HCT116 (cell line): ENCODE measurements at places on chromosomes 1 and 21. TPM values are rescaled to one million over a fixed set of nuclear protein-coding genes. Genes with fewer than 3 reads are reported as not detected.

The FCGR1A gene
- total RNA-seq = not detected

The SHE gene
- not detected for total RNA-seq

The ENAH gene
- 100 TPM for total RNA-seq

The LYPD8 gene
- not detected for total RNA-seq

The STX12 gene
- 27.6 TPM for total RNA-seq

The ATAD3A gene
- total RNA-seq = 92.3 TPM

The GNB1 gene
- total RNA-seq = 371 TPM

The SYDE2 gene
- total RNA-seq = 5.3 TPM

The PSMD4 gene
- total RNA-seq = 225 TPM

The CIART gene
- 0.22 TPM for total RNA-seq

The PLA2G2C gene
- not detected for total RNA-seq

The MCOLN2 gene
- 11.3 TPM for total RNA-seq

The TSPAN1 gene
- total RNA-seq = 9.9 TPM

The OR2L2 gene
- total RNA-seq = not detected

- H3K36me3 ChIP-seq = no peaks in the 10 kb centered on the region
- H3K27ac ChIP-seq = no peak overlapping the region; the same call in 1 of the 2 replicates
- peaks cover 42% of the 10 kb centered on the region for H3K4me1 ChIP-seq
- no peaks in the 10 kb centered on the region for H3K27me3 ChIP-seq
- peak; percentile 50 for DNase-seq
Observed at GRCh38 chr1:155176544-155177071, 3.0 kb downstream of the TRIM46 start.

- no peak for DNase-seq
- H3K4me3 ChIP-seq = no peak overlapping the region
- H3K36me3 ChIP-seq = no peaks in the 10 kb centered on the region
- H3K27ac ChIP-seq = no peak overlapping the region
Observed at GRCh38 chr1:164787834-164788231, 228.8 kb downstream of the PBX1 start.

DNA sequence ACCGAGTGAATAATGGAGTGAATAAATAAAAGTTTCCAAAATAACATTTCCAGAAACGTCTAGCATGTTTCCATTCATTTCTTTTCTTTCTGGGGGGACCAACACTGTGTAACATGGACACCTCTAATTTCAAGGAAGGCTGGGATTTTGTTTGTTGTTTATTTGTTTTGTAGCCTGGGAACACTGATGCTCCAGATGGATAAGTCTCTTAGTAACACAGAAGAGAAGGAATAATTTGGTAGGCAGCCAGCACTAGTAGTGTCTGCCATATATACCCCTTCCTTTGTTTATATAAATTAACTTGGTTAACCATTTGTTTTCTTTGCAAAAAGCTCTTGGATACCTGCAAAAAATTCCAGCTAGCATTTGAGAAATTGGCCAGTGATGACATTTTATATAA is 411.4 kb upstream of the DEPDC1 start:
- DNase-seq = no peak
- H3K4me3 ChIP-seq = no peak overlapping the region
- no peaks in the 10 kb centered on the region for H3K4me1 ChIP-seq
- H3K27ac ChIP-seq = no peak overlapping the region
- H3K27me3 ChIP-seq = peaks cover 7% of the 10 kb centered on the region
- no peaks in the 10 kb centered on the region for H3K36me3 ChIP-seq

GRCh38 chr1:166133276-166133841 is 33.4 kb downstream of the FAM78B start:
- H3K27ac ChIP-seq = no peak overlapping the region
- no peak overlapping the region for H3K4me3 ChIP-seq
- no peaks in the 10 kb centered on the region for H3K36me3 ChIP-seq

- no peaks in the 10 kb centered on the region for H3K4me1 ChIP-seq
- no peak overlapping the region for H3K4me3 ChIP-seq
- H3K27me3 ChIP-seq = no peaks in the 10 kb centered on the region
- H3K36me3 ChIP-seq = no peaks in the 10 kb centered on the region
Observed at GRCh38 chr21:18499761-18500376, 96.3 kb upstream of the TMPRSS15 start.

- H3K4me3 ChIP-seq = no peak overlapping the region
- no peak overlapping the region for H3K27ac ChIP-seq
- H3K27me3 ChIP-seq = peaks cover 10% of the 10 kb centered on the region; the same call in 1 of the 2 replicates
Observed at GRCh38 chr1:44511769-44512168, 106.7 kb downstream of the RNF220 start.

- H3K27me3 ChIP-seq = no peaks in the 10 kb centered on the region
- DNase-seq = no peak
- H3K4me1 ChIP-seq = no peaks in the 10 kb centered on the region
- H3K36me3 ChIP-seq = no peaks in the 10 kb centered on the region
- no peak overlapping the region for H3K4me3 ChIP-seq
Observed at GRCh38 chr1:113282008-113282892, 108.1 kb upstream of the MAGI3 start.

GRCh38 chr1:206446688-206447421 is 23.4 kb upstream of the IKBKE start:
- peaks cover 12% of the 10 kb centered on the region for H3K4me1 ChIP-seq
- no peak overlapping the region for H3K4me3 ChIP-seq
- no peak overlapping the region for H3K27ac ChIP-seq
- DNase-seq = no peak
- H3K27me3 ChIP-seq = no peaks in the 10 kb centered on the region

GRCh38 chr1:40373323-40374283 is at the start of gene SMAP2:
SMAP2 (plus strand) TSS chr1:40373727; CDS start chr1:40374121, 394 bp downstream.
- H3K36me3 ChIP-seq = no peaks in the 10 kb centered on the region
- peak within 1 kb of the TSS; percentile 81 for H3K4me3 ChIP-seq
- H3K27me3 ChIP-seq = no peaks in the 10 kb centered on the region
- H3K27ac ChIP-seq = peak within 1 kb of the TSS; percentile 60
- peak; percentile 89 for DNase-seq

- no peak for DNase-seq
- H3K4me1 ChIP-seq = peaks cover 19% of the 10 kb centered on the region; the same call in 1 of the 2 replicates
- no peaks in the 10 kb centered on the region for H3K36me3 ChIP-seq
- no peaks in the 10 kb centered on the region for H3K27me3 ChIP-seq
Observed at GRCh38 chr1:201739080-201739479, 89.9 kb upstream of the IPO9 start.

DNA sequence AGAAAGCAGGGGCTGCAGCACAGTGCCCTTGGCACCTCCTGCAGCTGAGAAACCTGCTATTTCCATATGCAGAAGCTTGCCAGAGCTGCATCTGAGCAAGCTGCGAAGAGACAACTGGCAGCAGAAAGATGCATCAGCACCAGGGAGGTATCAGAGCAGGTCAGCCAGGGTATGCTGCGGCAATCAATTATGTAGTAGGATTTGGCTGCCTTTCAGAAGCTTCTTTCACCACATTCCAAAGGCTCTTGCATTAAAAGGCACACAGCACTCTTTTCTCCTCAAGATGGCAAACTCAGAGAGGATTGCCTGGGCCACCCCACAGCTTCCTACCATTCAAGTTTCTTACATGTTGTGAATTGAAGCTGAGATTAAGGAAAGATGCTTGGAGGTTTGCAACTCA is 47.6 kb upstream of the RAP1A start:
- no peak overlapping the region for H3K4me3 ChIP-seq
- H3K27me3 ChIP-seq = no peaks in the 10 kb centered on the region
- peaks cover 5% of the 10 kb centered on the region; the same call in 1 of the 2 replicates for H3K4me1 ChIP-seq
- no peaks in the 10 kb centered on the region for H3K36me3 ChIP-seq
- DNase-seq = no peak

DNA sequence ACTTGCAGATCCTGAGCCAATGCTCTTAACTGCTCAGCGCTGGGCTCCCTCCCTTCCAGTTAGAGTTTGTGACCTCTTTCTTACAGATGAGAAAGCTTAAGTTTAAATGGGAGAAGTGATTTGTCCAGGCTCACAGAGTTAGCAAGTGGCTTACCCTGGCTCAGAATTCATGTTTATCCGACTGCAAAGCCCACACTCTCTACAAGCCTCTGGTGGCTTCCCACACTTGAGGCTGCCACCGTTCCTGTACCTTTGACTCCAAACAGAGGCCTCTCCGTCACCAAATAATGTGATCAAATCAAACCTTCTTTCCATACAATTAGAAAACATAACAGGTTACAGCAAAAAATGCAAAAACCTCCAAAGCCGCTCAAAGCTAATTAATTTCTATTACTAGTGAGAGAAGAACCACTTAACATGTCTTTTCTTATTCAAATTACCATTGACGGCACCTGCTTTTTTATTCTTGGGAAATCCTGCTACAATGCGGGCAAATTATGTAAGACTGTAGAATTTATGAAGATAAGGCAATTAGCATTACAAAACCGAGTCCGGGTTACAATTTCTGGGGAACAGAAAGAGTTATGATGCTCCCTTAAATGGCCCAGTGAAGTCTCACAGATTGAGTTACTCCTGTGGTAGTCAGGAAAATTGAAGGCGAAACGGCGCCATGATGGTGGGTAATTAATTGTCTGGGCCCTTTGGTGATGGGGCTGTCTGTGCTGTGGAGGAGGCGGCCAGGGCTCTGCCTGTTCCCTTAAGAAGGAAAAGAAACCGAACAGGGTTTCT is 324.3 kb upstream of the POU3F1 start:
- H3K4me1 ChIP-seq = no peaks in the 10 kb centered on the region
- H3K27ac ChIP-seq = no peak overlapping the region
- no peak for DNase-seq
- no peaks in the 10 kb centered on the region for H3K36me3 ChIP-seq

DNA sequence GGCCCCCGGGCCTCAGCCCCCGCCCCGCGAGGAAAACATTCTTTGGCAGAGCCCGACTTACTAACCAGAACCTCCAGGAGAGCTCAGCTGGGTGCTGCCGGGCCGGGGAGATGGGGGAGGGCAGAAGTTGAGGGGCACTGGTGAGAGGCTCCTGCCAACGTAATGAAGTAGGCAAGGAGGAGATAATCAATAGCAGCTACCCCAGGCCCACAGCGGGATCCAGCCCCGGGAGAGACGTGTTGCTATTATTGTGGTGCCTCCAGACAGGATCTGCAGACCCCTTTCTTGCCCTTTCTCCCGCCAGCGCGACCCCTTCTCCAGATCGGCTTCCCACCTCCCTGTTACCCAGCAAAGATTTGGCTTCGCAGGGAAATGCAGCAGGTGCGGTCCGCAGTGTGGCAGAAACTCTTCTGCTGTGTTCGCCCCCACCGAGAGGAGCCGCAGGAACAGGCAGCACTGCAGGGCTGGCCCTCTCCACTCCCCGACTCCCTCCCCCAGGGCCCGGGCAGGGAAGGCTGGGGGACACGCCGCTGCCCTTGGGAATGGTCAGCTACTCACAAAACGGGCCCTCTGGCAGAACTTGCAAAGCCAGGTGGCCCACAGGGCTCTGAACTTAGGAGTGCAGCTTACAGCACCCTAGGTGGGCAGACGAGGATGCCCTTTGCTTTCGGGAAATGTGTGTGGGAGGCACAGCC is 1.5 kb upstream of the KCNA2 start:
- no peak overlapping the region for H3K27ac ChIP-seq
- H3K4me1 ChIP-seq = no peaks in the 10 kb centered on the region

GRCh38 chr1:25116832-25117231 is 115.5 kb downstream of the SYF2 start:
- no peak overlapping the region for H3K27ac ChIP-seq
- H3K4me3 ChIP-seq = no peak overlapping the region
- H3K27me3 ChIP-seq = no peaks in the 10 kb centered on the region

DNA sequence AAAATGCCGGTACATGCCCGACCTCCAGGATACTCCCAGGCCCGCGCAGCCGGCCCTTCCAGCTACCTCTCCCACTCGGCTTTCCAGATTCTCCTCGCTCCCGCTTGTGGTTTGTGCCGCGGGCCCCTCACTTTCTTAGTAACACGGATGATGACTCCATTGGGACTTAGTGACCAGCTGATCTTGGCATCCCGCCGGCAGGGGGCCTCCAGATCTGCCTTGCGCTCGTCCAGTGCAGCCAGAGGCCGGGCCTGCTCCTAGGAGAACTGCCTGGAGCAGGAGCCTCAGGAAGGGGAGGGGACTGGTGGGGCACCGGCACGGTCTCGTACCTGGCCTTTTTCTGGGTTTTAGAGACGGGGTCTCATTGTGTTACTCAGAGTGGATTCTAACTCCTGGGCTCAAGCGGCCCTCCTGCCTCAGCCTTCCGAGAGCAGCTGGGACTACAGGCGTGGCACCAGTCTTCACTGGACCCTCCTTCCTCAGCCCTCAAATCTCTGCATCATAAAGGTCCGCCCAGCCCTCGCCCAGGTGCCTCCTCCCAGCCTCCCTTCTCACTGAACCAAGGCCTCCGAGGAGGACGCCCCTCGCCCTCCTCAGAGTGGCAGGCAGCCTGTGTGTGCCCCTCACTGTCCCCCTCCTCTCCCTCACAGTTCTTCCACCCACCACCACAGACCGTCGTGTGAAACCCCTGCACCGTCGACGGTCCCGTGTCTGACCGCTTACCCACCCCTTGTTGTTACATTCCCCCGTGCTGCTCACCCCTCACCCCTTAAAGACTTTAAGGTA is 78.6 kb downstream of the SLC25A24 start:
- H3K4me3 ChIP-seq = no peak overlapping the region
- peaks cover 16% of the 10 kb centered on the region for H3K27me3 ChIP-seq
- DNase-seq = no peak
- no peaks in the 10 kb centered on the region for H3K36me3 ChIP-seq

DNA sequence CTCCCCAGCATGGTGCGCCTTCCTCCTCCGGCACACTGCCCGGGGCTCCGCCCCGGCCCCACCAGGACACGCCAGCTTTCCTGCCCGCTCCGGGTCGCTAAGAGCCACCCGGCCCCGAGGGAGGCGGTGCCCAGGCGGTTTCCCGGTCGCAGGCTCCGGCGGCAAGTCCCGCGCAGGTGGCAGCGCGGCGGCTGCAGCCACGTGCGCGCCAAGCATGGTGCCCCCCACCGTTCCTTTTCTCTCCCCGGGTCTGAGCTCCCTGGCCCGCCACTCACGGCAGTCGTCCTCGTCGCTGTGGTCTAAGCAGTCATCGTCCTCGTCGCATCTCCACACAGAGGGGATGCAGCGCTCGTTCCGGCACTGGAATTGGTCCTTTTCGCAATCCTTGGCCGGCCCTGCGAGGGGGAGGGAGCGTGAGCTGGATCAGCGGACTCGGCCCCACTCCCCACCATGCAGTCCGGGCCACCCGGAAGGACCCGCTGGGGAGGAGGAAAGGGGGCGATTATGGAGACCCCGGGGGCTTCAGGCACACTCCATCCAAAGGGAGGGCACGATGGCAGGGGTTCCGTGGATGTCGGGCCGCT is 1.2 kb downstream of the LRP8 start:
- H3K36me3 ChIP-seq = peaks cover 34% of the 10 kb centered on the region; the same call in 1 of the 2 replicates
- no peaks in the 10 kb centered on the region for H3K27me3 ChIP-seq
- H3K4me1 ChIP-seq = peaks cover 21% of the 10 kb centered on the region

- DNase-seq = peak; percentile 15
- H3K4me3 ChIP-seq = no peak overlapping the region
- H3K27ac ChIP-seq = no peak overlapping the region
- no peaks in the 10 kb centered on the region for H3K27me3 ChIP-seq
- H3K36me3 ChIP-seq = no peaks in the 10 kb centered on the region
Observed at GRCh38 chr1:53572065-53572814, 113.0 kb downstream of the DMRTB1 start.

GRCh38 chr21:25509862-25510261 is 97.4 kb downstream of the MRPL39 start:
- H3K36me3 ChIP-seq = no peaks in the 10 kb centered on the region
- no peak overlapping the region for H3K27ac ChIP-seq
- no peaks in the 10 kb centered on the region for H3K4me1 ChIP-seq
- DNase-seq = no peak
- H3K4me3 ChIP-seq = no peak overlapping the region
- no peaks in the 10 kb centered on the region for H3K27me3 ChIP-seq

- DNase-seq = no peak
- H3K27me3 ChIP-seq = no peaks in the 10 kb centered on the region
- peaks cover 12% of the 10 kb centered on the region; the same call in 1 of the 2 replicates for H3K36me3 ChIP-seq
Observed at GRCh38 chr1:165674599-165674998, 23.8 kb downstream of the ALDH9A1 start.

GRCh38 chr1:6259491-6260362 is 1.2 kb downstream of the GPR153 start:
- H3K27me3 ChIP-seq = no peaks in the 10 kb centered on the region
- H3K4me3 ChIP-seq = peak overlapping the region; percentile 65
- no peaks in the 10 kb centered on the region for H3K36me3 ChIP-seq
- peak; percentile 37 for DNase-seq
- H3K27ac ChIP-seq = peak overlapping the region; percentile 61; the same call in 1 of the 2 replicates
